GM13977 (cell line): ENCODE measurements at places on chromosomes 4 and X.

DNA sequence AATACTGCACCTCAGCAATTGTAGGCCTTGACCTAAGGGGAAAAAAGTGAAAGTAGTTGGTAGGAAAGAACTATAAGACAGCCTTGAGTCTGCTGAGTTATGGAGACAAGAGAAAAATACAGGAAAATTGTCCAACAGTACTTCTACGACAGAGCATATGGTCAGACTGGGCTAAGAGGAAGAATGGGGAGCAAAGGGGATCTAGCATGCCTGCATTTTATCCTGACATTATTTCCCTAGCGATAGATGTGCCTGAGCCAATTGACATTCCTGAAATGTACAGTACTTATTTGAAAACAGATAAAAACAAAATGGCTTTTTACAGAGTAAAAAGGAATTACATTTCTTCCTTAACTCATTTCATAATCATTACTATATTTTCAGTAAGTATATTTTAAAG lies 22.2 kb downstream of the GUCY1A1 start:
- DNase-seq, result no peak

DNA sequence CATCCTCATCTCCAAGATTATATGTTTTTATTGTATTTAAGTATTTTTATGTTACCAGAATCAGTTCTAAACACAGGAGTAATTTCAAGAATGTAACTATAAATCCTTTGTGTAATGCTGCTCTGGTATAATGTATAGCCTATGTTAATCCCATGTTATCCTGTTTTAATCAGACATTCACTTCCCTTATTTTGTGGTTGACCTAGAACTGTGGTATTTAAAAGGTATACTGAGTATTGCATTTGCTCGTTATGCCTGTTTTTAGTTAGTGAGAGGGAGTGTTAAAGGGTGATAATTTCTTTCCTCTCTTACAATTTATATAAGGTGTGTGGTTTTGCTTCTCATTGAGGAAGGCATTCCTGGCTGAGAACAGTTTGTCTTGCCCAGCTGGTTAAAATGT lies 26.2 kb downstream of the MTM1 start:
- DNase-seq, result no peak

DNA sequence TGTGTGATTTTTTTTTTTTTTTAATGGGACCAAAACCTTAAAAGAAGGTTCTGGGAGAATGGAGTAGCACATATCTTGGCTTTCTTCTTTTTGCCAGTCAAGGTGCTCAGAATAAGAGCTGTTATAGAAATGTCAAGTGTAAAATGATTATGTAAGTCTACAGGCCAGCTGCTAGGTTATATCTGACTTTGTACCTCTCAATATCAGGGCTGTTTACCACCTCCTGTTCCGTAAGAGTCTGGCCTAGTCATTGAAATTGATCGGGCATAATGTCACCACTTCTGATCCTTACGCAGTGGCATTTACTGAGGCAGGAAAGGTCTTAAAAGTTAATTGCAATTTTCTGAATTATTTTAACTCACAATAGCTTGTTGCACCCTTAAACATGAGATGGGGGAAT lies 41.1 kb downstream of the LIMCH1 start:
- DNase-seq, result no peak

GRCh38 chrX:39969099-39969818 lies 128.5 kb downstream of the BCOR start:
- no peak for DNase-seq

- no peak for DNase-seq
These were observed 527.3 kb downstream of the GABRG1 start for GRCh38 chr4:45596379-45597101.

GRCh38 chrX:98350940-98351339 lies 1467.2 kb downstream of the RPA4 start:
- DNase-seq, result no peak

DNA sequence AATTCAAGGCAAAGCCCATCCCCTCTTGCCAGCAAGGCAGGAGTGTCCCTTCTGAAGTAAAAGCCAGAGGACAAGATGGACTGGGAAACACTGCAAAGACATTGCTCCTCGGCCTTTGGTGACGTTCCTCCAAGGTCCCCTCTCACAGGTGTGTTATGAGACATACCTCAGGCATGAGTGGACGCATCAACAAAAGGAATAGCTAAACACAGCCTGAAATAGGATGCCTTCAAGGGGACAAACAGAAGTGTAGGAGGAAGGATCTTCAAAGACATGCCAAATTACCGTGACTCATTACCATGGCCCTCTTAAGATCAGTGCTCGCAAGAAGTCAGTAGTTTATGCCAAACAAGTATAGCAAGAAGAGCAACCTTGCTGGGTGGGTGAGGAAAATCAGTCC lies 6.0 kb upstream of the IDS start:
- DNase-seq, result no peak

GRCh38 chr4:98179951-98180350 lies 36.7 kb upstream of the STPG2 start:
- no peak for DNase-seq

- DNase-seq, result peak; percentile 57
These were observed 82.3 kb downstream of the ARHGAP24 start for GRCh38 chr4:85557016-85557901.

DNA sequence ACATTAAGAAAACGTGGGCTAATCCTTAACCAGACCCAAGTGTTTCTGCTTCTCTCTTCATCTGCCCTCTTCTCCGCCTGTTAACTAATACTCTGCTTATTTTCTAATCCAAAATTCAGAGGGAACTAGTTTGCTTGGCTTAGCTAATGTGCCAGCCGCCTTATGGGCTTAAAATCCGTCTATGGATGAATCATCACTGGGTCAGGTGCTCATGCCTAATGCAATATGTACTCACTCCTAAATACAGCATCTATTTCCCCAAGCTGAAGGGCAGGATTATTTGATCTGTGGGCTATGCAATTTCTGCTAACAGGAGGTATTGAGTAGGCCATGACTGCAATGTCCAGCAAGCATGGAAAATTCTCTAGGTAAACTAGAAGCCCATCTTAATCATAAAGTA lies 12.4 kb downstream of the DYNLT3 start:
- no peak for DNase-seq

- DNase-seq, result no peak
These were observed 28.7 kb downstream of the EFHC2 start for GRCh38 chrX:44314808-44315207.

- DNase-seq, result no peak
These were observed 375.5 kb downstream of the NAF1 start for GRCh38 chr4:162791226-162791625.

DNA sequence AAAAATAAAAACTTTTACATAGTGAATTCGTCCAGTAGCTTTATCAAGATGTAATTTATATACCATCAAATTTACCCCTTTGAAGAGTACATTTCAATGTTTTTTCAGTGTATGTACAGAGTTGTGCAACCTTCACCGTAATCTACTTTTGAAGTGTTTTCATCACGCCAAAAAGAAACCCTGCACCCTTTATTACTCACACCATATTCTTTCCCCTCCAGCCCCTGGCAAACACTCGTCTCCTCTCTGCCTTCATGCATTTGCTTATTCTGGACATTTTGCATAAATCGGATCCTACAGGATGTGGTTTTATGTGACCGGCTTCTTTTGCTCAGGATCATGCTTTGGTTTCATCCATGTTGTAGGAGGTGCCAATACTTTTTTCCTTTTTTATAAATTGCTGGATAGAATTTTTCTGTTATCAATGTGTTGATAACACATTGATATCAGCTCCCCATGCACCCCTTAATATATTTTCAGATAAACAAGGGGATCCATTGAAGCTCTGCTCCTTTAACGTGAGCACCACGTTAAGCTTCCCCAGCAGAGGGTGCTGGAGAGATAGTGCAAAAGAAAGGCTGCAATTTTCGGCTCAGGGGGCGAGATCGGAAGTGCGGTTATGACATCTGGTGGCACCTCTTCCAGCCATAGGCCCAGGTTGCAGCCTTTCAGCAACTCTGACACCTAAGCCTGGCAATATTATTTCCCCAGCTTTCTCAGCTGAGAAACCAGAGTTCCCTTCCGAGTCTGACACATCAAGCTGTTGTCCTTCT lies 100.1 kb upstream of the VCX3B start:
- peak; percentile 8 for DNase-seq

GRCh38 chr4:153126137-153126536 lies 78.1 kb upstream of the TRIM2 start:
- no peak for DNase-seq

GRCh38 chrX:111823703-111824102 lies 52.3 kb upstream of the TRPC5OS start:
- no peak for DNase-seq

DNA sequence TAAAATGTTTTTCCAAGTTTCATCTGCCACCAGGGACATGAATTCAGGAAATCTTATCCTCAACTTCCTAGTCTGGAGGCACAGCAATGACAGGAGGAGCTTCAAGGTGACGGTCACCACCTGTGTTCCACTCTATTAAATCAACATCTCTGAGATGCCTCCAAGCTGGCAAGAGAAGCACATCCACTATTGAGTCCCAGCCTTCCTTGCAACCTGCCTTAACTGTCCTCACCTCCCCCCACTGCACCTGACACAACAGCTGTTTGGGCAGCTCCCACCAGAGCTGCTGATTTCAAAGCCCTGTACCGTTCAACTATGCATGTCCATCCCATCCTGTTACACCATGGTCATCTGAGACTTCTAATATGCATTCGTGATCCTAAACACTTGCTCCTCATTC lies 123.4 kb downstream of the COL25A1 start:
- DNase-seq, result no peak

GRCh38 chrX:43595931-43596330 lies 60.2 kb upstream of the MAOA start:
- no peak for DNase-seq

GRCh38 chr4:99845708-99846469 lies 29.3 kb downstream of the DAPP1 start:
- peak; percentile 27 for DNase-seq

DNA sequence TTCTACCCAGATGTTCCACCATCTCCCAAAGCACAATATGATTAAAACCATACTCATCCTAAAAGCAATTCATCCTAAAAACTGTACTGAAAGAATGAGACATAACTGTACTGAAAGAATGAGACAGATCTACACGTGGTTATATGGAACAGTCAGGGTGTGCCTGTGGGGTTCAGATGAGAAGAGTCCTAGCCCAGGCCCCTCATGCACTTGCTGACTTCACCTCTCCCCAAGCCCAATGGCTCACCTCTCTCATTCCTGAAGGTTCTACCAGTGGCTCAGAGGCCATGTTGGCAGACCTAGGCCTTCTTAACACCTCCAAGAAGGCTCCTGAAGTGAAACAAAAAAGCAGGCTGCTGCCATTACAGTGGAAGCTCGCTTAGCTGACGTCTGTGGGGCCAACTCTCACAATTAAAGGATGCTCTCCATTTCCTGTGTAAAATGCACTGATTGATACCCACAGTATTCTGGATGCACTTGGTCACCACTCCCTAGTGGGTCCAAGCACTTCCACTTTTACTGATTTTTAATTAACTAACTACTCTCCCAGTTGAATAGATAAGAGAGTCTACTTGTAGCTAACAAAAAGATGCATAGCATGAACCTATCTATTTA lies 3.8 kb downstream of the PLAC1 start:
- no peak for DNase-seq

DNA sequence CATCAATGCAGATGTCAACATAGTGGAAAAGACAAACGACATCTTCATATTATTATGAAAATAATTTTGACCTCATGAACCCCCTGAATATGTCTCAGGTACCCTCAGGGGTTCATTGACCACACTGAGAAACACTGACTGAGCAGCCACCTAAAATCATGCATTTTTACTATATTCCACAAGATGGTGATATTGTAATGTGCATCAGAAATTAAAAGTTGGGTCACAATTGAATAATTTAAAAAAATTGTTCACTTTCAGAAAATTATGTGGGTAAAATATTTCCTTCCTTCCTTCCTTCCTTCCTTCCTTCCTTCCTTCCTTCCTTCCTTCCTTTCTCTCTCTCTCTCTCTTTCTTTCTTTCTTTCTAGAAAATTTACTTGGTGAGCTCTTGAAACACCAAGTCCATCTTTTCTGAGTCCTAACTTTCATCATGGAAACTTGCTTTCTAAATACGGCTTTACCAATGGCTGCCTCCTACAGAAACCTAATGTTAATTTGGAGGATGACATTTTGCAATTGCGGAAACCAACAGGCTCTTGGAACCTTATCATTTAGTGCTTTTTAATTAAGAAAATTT lies 103.6 kb downstream of the RTL3 start:
- DNase-seq, result peak; percentile 8

DNA sequence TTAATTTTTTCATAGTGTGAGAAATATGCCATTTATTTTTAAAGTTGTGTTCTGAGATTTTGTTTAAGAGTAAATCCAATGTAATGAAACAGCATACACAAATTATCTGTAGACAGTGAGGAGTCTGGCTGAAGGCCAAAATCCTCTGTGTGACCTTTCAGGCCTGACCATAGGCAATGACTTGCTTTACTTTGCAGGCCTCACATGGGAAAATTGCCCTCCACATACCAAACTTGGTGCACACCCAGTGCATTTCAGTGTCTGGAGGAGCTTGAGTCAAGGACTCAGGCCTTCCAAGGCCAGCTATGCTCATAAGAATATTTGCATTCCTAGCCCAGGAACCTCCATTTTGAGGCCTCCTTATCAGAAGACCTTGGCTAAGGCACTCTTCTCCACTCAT lies 430.1 kb downstream of the GABRG1 start:
- no peak for DNase-seq

- DNase-seq, result no peak
These were observed 58.1 kb downstream of the SLC30A9 start for GRCh38 chr4:42048394-42048793.

DNA sequence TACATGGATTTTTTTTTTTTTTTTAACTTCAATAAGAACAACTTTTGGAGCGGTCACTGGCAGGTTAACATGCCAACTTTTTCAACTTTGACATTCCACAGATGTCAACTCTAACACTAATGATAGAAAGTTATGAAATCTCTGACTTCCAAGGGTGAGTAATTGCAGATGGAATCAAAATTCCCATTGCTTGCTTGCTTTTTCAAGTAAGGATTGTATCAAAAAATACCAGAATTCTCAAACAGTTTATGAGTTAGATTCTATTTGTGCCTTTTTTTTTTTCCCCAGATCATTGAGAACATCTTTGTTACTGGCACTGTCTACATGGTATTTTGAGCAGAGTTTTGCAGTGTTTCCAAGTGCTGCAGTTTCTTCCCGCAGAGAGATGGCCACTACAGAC lies 50.3 kb upstream of the OTUD4 start:
- DNase-seq, result no peak

- no peak for DNase-seq
These were observed 55.9 kb downstream of the MXRA5 start for GRCh38 chrX:3290561-3290960.

DNA sequence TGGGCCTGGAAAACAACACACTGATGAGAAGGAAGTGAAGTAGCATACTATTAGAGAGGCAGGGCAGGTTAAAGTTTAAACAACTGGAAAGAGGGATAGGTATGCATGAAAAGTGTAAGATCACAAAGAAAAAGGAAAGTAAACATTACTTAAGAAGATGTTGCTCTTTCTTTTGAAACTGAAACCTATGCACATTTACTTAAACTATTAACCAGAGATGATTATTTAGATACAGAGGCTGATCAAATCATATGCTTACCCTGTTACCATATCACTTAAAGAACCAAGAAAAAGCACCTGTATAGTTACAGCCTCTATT lies 37.8 kb downstream of the NAP1L5 start:
- no peak for DNase-seq

GRCh38 chr4:87120411-87121162 lies 99.8 kb downstream of the KLHL8 start:
- no peak for DNase-seq
